COR-L47 (cell line): ENCODE measurements at places on chromosomes 7 and 10.

DNA sequence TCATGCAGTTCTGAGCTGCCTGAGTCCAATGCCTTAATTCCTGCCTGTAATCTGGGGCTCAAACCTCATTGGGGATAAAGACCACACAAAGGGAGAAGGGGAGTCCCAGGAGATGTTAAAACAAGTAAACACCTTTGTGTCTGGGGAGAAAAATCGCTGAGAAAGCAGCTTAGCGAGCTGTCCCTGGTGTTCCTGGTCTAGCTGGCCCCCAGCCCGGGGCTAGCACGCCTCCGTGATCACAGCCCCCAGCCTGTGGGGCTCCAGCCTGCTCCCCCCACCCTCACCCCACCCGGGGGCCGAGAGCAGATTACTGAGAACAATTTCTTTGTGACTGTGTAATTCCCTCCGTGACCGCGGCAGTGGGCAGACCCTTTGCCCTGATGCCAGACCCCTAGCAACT lies 24.8 kb downstream of the DPCD start:
- no peak for DNase-seq

- no peak for DNase-seq
Observed at GRCh38 chr10:62528441-62528840, 154.3 kb downstream of the ZNF365 start.

GRCh38 chr7:30722187-30722586 lies 29.7 kb upstream of the INMT start:
- DNase-seq: no peak

DNA sequence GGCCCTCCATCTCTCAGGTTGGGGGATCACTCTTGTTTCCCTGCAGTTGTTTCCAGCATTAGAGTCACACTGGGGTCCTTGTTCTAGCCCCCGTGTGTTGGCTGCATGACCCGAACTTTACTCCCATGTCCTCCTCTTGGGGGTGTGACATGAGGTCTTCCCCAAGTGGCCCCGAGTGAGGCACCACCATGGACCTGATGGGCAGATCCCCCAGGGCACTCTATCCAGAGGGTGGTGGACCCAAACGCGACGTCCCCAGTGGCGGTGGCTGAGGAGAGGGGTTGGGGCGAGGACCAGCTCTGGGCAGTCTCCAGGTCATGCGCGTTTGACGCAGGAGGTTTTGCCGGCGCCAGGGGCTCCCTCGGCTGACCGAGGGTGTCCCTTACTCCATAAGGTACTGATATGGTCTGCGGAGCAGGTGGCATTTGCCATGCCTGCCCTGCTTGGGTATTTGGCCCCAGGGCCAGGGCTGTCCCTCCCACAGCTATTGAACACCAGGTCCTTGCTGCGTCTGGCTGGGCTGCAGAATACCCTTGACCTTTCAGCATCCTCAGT lies 131.9 kb downstream of the LHPP start:
- DNase-seq: no peak

DNA sequence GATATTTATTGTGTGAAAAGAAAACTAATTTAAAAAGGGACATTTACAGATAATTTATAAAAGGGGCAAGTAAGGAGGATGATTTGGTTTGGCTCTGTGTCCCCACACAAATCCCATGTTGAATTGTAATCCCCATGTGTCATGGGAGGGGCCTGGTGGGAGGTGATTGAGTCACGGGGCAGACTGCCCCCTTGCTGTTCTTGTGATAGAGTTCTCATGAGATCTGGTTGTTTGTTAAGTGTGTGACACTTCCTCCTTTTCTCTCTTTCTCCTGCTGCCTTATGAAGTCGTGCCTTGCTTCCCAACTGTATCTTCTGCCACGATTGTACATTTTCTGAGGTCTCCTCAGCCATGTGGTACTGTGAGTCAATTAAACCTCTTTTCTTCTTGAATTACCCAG lies 171.0 kb upstream of the SEMA3E start:
- no peak for DNase-seq

DNA sequence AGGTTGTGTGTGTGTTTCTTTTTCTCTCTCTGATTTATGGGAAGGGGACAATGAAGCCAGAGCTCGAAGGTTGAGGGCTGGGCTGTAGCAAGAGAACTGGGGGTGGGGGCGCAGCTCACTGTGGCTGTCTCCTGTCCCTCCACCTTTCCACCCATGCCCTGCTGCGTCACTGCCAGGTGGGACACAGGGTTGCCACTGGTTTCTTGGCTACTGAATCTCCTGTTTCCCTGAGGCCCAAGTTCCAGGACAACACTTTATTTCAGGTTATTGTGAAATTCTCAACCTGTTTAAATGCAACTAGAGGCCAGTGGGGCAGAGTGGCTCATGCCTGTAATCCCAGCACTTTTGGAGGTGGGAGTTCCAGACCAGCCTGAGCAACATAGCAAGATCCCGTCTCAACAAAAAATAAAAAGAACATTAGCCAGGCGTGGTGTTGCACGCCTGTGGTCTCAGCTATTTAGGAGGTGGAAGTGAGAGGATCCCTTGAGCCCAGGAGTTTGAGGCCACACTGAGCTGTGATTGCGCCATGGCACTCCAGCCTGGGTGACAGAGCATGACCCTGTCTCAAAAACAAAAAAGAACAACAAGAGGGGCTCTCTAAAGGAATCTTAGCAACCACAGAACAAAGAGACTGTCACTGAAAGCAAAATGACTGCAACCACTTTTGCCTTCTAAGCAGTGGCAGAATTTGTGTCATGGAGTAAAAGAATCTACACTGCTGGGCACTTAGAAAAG lies 22.6 kb downstream of the TBATA start:
- DNase-seq: no peak

- no peak for DNase-seq
Observed at GRCh38 chr10:121501796-121502195, 96.4 kb downstream of the FGFR2 start.

GRCh38 chr10:23051855-23052331 lies 43.5 kb upstream of the MSRB2 start:
- DNase-seq: no peak

GRCh38 chr7:101998029-101998905 lies 180.8 kb downstream of the CUX1 start:
- no peak for DNase-seq

DNA sequence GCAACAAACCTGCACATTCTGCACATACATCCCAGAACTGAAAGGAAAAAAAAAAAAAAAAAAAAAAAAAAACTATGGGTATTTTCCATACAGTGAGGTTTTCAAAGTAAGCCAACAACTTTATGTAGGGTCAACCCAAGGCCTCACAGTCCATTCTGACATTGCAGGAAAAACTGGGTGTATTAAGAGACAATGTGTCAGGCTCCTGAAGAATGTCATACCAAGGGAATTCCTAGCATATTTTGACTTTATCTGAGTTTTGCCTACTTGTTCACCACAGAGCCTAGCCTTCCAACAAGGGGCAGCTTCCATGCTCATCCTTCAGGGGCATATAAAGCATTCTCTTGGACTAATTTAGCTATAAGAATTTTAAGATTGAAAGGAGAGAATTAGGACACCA lies 368.9 kb downstream of the PLXDC2 start:
- DNase-seq: no peak

DNA sequence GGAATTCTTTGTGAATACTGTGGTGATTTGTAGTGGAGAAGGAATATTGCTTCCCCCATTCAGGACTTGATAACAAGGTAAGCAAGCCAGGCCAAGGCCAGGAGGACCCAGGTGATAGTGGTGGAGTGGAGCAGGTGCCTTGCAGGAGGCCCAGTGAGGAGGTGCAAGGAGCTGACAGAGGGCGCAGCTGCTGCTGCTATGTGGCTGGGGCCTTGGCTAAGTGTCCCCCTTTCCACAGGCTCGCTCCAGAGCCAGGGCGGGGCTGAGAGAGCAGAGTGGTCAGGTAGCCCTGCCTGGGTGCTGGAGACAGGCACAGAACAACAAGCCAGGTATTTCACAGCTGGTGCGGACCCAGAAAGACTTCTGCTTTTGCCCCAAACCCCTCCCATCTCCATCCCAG lies 162.9 kb downstream of the EGFR start:
- DNase-seq: no peak

DNA sequence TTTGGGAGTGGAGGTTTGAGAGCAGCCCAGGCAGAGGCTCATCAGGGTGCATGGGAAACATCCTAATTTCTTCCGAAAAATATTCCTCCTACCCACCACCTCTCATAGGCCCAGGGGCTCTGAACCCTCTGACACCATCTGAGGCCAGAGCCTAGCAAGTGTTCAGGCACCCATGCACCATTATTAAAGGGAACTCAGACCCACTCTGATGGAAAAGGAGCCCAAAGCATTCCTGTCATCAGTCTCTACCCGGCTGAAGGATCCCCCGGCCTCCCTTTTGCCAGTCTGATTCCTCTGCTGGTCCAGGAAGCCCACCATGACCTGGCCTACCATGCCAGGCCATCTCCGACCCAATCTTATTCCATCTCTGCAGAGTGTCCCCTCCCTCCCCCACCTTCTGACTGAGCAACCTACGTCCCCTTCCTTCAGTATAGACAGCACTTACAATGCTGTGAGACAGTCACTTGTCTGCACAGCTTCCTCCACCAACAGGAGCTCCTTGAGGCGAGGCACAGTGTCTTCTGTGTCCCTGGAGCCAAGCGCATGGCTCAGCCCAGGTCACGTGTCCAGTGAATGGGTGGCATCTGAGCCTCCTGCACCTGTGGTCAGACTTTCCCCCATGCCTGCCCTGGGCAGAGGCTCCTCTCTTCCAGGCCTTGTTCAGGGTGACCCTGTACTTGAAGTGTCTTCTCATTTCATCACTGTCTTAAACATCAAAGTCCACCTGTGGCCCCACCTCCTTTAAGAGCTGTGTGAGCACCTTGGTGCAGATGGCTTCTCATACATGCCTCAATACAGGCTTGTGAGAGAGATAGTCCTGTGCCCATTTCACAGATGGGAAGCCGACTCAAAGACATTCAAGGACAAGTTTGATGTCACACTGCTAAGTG lies 889 bp upstream of the GPR15LG start:
- DNase-seq: no peak

DNA sequence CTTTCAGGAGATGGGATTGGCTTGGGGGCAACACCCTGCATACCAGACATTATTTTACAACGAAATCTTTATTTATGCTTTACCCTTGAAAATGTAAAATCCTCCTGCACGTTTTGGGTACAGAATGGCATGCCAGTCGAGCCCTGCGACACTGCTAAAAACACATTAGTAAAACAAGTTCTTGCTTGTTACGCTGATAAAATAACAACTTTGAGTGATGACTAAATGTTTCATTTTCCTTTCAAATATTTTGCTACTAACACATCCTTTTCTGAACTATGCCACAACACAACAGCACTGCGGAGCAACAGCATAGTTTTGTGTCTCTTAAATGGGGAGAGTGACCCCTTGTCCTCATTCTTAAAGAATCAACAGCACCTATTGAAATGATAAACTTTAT lies 76.0 kb upstream of the SEMA3D start:
- no peak for DNase-seq

- no peak for DNase-seq
Observed at GRCh38 chr10:12875100-12875499, 126.4 kb downstream of the CCDC3 start.

DNA sequence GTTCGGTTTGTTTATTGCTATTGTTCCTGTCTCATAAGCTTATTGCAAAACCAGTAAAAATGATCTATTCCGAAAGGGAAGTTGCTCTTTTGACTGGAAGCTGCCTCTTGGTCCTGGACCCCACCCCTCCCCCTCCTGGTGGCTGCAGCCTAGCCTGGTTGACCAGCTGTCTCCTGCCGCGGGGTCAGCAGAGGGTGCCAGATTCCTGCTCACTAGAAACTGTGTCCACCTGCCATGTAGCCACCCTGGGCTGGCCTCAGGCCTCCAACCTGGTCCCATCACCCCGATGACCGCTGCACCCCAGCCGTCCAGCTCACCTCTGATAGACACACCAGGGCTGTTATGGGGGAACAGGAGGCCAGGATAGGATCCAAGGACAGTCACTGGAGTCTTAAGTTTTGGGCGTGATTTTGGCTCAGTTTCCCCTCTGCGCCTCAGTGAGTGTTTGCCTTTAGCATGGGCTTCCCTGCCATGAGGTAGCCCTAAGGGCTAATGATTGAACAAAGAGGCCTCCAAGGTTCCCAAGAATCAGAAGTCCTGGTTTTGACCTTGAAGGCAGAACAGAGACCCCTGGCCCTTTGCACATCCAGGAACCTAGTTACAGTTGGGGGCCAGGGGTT lies 32.9 kb upstream of the SLF2 start:
- no peak for DNase-seq

- no peak for DNase-seq
Observed at GRCh38 chr7:157560258-157560654, 223.5 kb downstream of the DNAJB6 start.

GRCh38 chr10:10313149-10313835 lies 704.4 kb upstream of the CELF2 start:
- DNase-seq: no peak

DNA sequence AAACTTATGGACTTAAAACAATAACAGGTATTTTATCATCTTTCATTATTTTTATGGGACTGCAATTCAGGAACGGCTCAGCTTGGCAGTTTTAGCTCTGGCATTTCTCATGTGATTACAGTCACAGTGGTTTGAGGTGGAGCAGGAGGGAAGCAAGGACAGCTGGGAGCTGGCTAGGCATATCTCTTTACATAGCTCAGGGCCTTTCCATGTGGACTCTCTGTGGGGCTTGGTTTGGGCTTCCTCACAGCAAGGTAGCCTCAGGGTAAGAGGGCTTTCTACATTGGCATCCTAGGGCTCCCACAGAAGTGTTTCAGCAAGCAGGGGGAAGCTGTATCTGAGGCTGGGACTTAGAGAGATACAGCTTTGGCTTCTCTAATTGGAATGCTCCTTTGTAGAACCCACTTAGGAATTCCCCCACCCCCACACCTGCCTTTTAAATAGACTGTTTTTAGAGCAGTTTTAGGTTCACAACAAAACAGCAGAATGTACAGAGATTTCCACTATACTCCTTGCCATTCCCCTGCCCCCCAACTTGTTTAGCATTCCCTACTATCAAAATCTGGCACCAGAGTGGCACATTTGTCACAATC lies 26.6 kb upstream of the SDHAF3 start:
- no peak for DNase-seq

DNA sequence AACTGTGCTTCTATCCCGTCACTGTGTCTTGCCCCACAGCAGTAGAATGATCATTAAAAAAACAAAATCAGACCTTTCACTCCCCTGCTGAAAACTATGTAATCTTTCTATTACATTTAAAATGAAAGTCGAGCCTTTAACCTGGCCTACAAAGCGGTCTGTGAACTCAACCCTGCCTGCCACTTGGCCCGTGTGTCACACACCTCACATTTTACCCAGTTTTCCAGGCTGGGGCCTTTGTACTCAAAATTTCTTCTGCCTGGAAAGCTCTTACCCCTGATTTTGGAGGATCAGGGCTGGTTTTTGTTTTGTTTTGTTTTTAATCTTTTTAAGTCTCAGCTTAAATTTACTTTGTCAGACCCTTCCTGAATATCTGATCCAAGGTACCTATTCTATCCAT lies 82.1 kb downstream of the UBE2H start:
- DNase-seq: no peak
